Hepatocyte (in vitro differentiated cells): ENCODE measurements at places on chromosomes 2 and 18.

DNA sequence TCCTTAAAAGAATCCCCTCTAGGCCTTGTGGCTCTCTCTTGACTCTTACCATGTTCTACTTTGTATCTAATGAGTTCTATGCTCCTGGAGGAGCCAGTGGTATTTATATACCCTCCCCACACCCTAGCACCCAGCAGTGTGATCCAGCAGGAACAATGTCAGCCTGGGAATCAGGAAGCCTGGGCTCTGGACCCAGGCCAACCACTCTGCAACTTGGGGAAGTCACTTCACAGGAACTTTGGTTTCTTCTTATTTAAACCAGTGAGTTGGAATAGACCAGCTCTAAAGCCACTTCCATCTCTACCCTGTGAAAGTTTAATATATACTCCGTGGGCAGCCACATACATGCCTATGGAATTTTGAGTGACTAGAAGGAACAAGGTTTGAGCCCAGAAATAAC lies 11.6 kb upstream of the SPTBN1 start:
- DNase-seq = no peak

- no peak for DNase-seq
These were observed 129.5 kb downstream of the ZNF804A start for GRCh38 chr2:184727813-184728212.

- no peak for DNase-seq
These were observed 71.5 kb downstream of the GREB1L start for GRCh38 chr18:21313576-21313975.

DNA sequence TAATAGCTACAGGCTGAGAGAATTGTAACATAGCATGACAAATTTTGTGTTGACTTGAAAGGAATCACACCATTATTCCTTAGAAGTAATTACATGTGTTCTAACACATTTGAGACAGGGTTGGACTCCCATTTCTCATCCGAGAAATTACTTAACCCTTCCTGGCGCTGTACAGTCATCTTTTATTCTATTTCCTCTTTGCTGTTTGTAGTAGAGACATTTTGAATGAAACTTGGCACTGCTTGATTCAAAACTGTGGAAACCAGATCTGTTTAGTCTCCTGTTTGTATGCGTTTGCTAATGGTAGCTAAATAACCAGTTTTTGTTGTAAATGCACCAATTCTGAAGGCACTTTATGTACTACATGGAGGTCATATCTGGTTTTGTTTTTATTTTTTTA lies 231.9 kb downstream of the ALPK2 start:
- no peak for DNase-seq

- DNase-seq = no peak
These were observed 486.0 kb downstream of the ERBB4 start for GRCh38 chr2:212052412-212053159.

DNA sequence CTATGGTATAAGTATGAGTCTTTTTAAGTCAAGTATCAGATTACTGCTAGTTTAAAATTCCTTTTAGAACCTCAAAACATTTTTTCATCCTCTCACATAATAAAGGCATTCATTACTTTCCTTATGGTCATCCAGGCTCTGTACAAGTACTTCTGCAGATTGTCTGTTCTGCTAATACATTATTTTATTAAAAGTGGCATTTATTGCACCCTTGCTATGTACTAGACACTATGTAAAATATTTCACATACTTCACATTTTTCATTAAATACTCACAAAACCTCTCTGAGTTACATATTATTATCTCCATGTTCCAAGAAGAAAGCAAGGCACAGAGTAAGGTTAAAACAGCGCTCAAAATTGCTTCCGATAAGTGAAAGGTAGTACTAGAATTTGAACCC lies 84.1 kb downstream of the RAPH1 start:
- no peak for DNase-seq

GRCh38 chr2:9032121-9032520 lies 28.6 kb upstream of the MBOAT2 start:
- no peak for DNase-seq
